A549 (cell line): ENCODE measurements at places on chromosomes 5 and 9. TPM values are rescaled to one million over a fixed set of nuclear protein-coding genes. Genes with fewer than 3 reads are reported as not detected.

DNA sequence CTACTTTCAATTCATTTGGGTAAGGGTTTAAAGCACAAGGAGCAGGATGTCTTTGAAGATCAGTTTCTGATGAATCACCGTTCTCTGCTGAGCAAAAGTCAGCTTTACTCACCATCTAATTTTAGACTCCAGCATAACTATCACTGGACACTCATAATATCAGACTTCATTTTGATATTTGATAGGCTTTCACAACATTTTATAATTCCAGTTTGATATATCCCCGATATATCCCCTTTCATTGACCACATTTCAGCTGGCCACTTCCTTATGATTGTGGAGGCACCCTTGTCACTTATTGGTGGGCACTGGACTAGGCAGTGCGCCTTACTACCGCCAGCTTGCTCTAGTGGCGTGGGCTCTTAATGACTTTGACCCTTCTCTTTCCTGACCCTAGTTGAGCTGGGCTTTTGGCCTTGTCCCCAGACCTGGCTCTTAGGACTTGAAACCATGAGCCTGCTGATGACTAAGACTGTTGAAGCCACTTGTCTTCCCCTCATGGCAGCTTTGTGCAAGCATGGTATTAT, 46.8 kb downstream of the CYSTM1 start:
- DNase-seq, result peak; percentile 36

MAT2B gene
- polyA plus RNA-seq, result 51.4 to 60.7 TPM (median 58.6 TPM) in 3 replicates

GRCh38 chr9:81716409-81716808, 27.1 kb upstream of the TLE1 start:
- no peak for DNase-seq

PDGFRB gene
- polyA plus RNA-seq, result 0.05 to 0.24 TPM (median 0.22 TPM) in 3 replicates

DNA sequence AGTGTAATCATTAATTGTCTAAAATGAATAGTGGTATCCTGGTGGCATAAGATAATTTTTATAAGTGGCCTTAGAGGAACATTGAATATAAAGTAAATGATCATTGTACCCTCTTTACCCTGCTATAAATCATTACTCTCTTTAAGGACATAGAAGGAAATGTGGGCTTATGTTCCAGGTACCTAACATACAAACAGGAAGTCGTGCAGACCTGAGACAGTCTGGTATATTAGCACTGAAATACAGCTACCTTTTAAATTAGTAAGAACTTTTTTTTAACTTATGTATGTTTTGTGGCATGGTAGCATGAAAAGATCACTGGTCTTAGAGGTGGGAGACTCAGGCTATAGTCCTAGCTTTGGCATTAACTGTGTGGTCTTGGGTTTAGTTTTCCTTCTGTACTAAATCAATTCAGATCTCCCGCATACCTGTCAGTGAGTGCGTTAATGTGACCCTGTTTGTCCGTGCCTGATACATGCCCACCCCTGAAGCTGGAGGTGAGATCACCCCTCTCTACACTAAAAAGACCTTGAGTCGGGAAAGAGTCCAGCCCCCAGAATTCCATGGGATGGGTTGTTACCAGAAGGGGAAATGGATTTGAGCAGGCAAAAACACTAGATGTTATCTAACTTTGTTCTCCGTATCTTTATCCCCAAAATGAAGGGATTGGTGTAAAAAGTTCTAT, 59.4 kb upstream of the ERBIN start:
- DNase-seq, result no peak

COL5A1 gene
- 50.7 to 72.3 TPM (median 67.5 TPM) in 3 replicates for polyA plus RNA-seq

FOXD4L3 gene
- polyA plus RNA-seq, result 0.06 to 0.12 TPM (median 0.07 TPM) in 3 replicates

- no peak for DNase-seq
Observed at GRCh38 chr5:149719666-149720065, 10.4 kb upstream of the PPARGC1B start.

PDLIM4 gene
- 0.09 to 0.28 TPM (median 0.20 TPM) in 3 replicates for polyA plus RNA-seq

C7 gene
- polyA plus RNA-seq, result not detected in 3 replicates

AQP3 gene
- 5.4 to 7.2 TPM (median 6.2 TPM) in 3 replicates for polyA plus RNA-seq

GRCh38 chr5:124735169-124735858, 11.1 kb downstream of the ZNF608 start:
- DNase-seq, result no peak

DNA sequence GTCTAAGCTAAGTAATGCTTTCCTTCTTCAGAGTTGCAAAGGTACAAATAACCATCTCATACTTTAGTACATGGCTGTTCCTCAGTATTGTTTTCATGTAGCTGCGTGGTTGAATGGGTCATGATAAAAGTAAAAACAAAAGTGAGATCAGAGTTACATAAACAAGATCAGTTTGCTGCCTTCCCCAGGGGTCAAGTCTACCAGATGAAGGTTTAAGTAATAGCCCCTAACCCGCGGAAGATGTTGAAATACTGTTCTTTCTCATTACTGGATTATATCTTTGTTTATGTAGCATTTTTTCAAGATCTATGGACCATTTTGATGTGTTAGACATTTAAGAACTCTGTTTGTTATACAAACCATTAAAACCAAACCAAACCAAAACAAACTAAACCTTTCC, 34.1 kb upstream of the ARRDC3 start:
- no peak for DNase-seq

DNA sequence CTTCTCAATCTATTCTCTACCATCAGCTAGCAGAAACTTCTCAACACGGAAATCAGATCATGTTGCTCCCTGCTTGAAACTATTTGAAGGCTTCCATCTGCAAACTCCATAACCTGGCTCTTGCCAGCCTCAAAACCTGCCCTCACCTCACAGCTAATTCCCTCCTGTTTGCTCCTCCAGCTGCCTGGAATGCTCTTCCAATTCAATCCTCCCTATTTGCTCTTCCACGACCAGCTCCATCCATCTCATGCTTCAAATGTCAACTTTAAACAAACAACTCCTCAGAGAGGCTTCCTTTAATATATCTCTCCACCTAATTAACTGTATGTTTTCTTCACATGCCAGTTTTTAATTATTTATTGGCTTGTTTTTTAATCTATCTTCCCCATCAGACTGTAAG, 1.5 kb downstream of the PLAA start:
- DNase-seq, result no peak

GRCh38 chr9:372128-372527, 157.5 kb downstream of the DOCK8 start:
- DNase-seq, result no peak

HBEGF gene
- 3.4 to 5.1 TPM (median 3.5 TPM) in 3 replicates for polyA plus RNA-seq

DNA sequence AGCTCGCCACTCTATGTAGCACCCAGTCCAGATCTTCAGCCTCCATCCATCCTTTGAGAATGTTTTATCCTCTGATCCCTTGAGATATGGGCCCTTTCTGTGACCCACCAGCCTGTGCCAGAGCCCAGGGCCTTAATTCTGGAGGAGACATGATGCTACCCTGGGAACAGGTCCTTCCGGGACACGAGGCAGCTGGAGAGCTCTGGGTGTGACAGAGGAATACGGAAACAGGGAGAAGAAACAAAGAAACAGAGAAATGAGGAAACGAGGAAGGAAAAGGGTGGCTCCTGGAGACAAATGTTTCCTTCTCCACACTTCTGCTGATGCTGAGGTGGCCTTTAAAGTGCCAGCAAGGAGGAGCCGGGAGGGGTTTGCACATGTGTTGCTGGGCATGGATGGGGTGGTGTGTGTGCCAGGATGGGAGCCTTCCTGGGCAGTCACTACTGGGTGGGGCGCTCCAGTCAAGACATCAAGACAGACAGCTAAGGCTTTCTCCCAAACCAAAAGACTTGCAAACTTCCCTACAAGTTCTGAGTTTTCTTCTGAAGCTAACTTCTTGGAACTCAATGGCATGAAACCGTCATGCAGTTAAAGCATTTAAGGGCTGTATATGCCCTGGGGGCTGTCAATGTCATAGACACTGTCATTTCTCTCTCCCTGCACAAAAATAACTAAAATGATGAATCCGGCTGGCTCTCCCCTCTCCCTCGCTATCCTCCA, 22.8 kb upstream of the MARCHF6 start:
- no peak for DNase-seq

DNA sequence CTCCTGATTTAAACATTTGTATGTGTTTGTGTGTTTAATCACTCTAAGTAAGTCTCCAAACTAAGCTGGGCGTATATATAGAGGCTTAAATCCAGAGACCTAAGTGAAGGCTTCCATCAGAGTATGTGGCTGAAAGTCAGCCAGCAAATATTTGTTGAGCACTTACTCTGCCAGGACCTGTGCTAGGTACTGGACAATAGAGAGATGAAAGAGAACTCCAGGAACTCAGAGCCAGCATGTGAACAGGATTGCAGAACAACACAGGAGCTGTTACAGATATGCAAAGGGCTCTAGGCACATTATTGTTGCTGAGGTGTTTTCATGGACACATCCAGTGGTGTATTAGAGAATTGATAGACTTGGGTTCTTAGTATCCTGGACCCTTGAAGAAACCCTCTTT, 4.7 kb upstream of the BNIP1 start:
- no peak for DNase-seq

GAS1 gene
- 0.03 TPM in 1 of 3 replicates, not detected in the others for polyA plus RNA-seq

ZNF366 gene
- not detected in 3 replicates for polyA plus RNA-seq

EDIL3 gene
- polyA plus RNA-seq, result 0.12 to 0.18 TPM (median 0.14 TPM) in 3 replicates

HMMR gene
- 30.7 to 38.4 TPM (median 34.0 TPM) in 3 replicates for polyA plus RNA-seq

ADAMTS2 gene
- polyA plus RNA-seq, result 0.03 TPM in 1 of 3 replicates, not detected in the others

DNA sequence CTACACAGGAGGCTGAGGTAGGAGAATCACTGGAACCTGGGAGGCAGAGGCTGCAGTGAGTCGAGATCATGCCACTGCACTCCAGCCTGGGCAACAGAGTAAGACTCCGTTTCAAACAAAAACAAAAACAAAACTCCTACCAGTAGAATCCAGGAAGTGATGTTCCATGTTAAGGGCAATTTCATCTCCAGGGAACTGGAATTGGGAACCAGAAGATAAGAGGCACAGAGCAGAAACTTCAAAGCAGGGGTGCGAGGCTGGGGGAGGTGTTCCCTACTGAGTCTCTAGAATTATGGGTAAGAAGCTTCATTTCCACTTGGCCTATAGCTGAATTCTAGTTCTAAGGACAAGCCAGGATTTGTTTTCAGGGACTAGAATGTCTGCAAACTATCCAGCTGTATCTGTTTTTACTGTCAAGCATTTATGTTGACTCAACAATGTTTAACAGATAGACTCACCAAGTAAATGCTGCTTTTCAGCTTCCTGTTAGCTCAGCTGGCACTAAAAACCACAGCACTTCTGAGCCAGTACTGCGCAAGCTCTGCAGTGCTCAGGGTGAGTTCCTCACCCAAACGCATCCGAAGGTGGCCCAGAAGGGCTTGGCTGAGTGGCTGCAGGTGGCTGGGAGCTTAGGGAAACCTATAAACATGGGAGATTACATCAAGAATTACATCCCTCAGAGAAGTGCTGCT, 320.1 kb downstream of the MTRR start:
- DNase-seq, result no peak

DNA sequence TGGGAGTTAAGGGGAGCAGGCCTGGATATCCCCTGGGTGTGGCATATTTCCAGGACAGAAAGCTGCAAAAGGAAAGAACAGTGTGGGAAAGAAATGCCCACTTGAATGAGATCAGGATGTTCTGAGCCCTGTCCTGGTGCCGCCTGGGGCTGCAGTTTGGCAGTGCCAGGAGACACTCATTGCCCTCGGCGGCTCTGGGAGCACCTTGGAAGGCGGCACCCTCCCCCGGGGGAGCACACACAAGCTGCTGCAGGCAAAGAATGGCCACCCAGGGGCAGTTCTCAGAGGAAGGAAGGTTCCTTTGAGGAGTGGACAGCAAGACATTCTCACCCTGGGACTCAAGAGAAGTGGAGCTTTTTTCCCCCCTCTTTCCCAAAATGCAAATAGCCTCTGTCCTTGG, 305.3 kb downstream of the NTRK2 start:
- DNase-seq, result no peak

DNA sequence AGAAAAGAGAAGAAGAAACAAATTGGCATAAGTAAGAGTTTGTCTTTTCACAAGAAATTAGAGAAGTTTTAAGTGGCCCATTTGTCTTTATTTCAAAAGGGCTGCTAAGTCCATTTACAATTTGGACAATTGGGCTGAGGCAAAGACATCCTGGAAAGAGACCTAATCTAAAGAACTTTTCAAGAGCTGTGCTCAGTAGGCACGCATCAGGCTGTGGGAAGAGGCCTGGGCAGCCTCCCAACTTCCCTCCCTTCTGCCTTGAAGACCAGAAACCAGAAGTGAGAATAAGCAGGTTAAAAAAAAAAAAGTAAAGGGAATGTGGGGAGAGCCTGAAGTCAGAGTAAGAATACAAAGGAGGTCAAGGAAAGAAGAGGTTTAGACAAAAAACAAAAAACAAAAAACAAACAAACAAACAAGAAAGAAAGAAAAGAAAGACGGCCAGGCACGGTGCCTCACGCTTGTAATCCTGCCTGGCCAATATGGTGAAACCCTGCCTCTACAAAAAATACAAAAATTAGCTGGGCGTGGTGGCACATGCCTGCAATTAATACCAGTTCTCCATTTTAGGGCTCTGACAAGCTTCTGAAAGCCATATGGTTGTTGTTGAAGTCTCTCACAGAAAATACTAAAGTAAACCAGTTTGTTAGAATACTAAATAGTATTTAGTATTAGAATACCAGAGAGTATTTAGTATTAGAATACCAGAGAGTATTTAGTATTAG, 48.0 kb upstream of the CEP78 start:
- DNase-seq, result no peak

DNA sequence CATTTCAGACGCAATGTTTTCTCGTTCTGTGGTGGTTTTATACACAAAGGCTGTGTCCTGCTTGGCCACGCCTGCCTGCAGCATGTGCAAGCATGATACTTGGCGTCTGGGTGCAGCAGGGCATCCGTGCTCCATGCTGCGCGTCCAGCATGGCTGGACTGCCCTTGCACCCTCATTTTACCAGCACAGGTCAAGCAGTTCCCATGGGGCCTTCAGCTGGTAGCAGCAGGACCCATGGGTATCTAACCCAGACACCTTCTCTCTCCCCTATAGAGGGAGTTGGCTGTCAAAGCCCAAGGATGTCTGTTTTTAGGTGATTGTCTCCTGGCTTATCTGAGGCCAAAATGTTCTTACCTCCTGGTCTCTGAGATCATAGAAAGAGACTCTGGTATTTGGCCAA, 158.3 kb upstream of the PITX1 start:
- no peak for DNase-seq

OR1N1 gene
- not detected in 3 replicates for polyA plus RNA-seq

GRCh38 chr9:13078164-13078563, 201.3 kb downstream of the MPDZ start:
- no peak for DNase-seq

- DNase-seq, result no peak
Observed at GRCh38 chr5:98599016-98599415, 174.4 kb upstream of the RGMB start.

DNA sequence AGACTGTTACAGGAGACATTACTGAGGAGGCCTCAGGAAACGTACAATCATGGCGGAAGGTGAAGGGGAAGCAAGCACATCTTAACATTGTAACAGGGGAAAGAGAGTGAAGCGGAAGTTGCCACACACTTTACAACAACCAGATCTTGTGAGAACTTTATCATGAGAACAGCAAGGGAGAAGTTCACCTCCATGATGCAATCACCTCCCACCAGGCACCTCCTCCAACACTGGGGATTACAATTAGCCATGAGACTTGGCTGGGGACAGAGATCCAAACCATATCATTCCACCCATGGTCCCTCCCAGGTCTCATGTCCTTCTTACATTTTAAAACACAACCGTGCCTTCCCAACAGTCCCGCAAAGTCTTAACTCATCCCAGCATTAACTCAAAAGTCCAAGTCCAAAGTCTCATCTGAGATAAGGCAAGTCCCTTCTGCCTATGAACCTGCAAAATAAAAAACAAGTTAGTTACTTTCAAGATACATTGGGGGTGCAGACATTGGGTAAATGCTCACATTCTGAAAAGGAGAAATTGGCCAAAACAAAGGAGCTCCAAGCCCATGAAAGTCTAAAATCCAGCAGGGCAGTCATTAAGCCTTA, 138.3 kb downstream of the TMEM161B start:
- no peak for DNase-seq

- DNase-seq, result no peak
Observed at GRCh38 chr9:28413471-28413870, 840.2 kb upstream of the C9orf72 start.
